ENCODE measurements at places on chromosomes 1 and 21.
A peak's percentile ranks its signal among the peaks of the same experiment; 100 is the strongest.

GRCh38 chr1:11579506-11579905 lies 74.7 kb downstream of the FBXO2 start:
- no peak for DNase-seq

DNA sequence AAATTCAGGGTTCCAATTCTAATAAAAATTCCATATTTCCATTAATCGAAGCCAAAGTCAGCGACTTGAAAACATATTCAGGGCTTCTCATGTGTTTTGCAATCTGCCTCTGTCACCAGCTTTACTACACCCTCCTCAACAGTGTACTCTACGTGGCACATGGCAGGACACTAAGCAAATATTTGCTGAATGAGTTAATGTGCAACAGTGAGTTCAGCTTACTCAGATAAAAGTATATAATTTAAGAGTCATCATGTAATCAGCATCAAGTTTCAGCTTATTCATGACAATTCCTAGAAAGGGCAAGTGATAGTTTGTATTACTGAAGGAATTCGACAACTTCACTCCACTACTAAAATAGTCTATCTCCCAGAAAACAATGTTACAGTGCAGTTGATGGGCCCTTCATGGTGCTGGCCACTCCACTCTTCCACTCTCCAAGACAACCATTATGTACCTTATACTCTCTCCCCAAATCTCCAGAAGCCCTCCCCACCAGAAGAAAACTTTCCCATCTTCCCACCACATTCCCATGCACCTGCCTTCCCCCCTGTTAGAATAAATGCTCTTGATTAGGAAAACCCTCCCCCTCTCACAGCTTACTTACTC lies 97.3 kb downstream of the TTLL7 start:
- no peak for DNase-seq

- DNase-seq, result no peak
Measured at GRCh38 chr1:242427519-242427918, 97.0 kb downstream of the PLD5 start.

- peak; percentile 71 for DNase-seq
Measured at GRCh38 chr21:42107881-42108553, 36.9 kb downstream of the UMODL1 start.

DNA sequence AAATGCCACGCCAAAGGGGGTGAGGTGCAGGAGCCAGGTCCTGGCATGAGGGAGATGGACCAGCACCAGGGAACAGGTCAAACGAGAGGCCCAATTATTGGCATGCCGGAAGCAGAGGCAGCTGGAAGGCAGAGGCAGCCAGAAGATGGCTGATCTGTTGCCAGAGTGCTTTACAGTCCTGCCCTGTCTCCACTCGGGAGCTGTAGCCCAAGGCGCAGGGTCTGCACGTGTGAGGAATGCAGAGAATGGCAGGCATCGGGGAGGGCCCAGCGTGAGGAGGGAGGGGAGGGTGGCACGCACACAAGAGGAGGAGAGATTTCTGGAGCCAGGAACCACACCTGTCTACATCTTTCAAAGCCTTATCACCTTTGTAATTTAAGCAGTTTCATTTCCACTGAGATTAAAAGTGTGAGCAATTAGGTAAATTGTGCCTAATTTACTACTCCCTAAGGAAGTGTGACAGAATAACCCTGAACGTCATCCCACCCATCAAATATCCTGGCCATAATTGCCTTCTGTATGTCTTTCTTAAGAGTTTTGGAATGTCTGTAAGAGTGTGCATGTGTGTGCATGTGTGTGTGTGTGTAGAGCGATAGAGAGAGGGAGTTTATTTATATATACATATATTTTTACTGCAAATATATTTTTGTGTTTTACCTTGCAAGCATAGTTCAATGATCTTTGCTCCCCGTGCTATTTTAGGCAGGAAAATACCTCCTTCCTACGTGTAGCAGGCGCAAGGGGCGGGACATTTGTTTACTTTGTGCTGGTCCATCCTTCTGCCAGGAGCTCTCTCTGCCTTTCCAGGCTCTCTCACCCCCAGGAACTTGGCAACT lies 125.5 kb upstream of the SERBP1 start:
- DNase-seq, result no peak

- DNase-seq, result no peak
Measured at GRCh38 chr1:187517546-187517945, 688.8 kb downstream of the PLA2G4A start.

DNA sequence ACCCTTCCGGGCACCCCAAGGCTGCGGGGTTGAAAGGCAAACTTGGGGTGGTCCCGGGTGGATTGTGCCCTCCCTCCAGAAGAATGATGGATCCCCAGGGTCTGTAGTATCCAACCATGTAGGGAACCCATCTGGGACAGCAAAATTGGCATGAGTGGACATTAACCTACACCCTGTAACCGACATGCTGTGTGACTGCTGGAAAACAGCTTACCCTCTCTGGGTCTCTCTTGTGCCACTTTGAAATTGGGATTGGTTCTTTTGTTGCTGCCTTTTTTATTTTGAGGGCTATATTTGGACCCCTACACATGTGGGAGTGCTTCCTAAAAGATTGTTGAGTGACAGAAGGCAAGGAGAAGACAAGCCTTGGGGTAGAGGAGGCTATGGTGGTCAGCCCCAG lies 19.5 kb downstream of the PADI1 start:
- no peak for DNase-seq

GRCh38 chr1:74508449-74508848 lies 4.0 kb downstream of the LRRC53 start:
- no peak for DNase-seq

- no peak for DNase-seq
Measured at GRCh38 chr1:6052543-6053205, 7.0 kb downstream of the KCNAB2 start.

DNA sequence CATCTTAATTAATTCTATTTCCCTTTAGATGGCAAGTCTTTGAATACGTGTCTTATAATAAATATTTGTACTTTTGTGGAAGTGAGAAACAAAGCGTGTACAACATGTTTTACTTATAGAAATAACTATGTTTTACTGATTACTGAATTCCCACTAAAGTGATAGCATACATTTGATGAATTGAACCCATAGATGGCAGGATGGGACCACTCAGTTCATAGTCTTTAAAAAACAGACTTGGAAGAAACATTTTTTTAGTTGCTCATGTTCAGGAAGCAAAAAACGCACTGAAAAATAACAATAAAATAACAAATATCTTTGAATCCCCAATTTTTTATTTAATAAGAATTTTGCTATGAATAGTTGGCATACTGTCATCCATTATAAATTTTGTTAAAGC lies 507.1 kb upstream of the ZRANB2 start:
- DNase-seq, result no peak

DNA sequence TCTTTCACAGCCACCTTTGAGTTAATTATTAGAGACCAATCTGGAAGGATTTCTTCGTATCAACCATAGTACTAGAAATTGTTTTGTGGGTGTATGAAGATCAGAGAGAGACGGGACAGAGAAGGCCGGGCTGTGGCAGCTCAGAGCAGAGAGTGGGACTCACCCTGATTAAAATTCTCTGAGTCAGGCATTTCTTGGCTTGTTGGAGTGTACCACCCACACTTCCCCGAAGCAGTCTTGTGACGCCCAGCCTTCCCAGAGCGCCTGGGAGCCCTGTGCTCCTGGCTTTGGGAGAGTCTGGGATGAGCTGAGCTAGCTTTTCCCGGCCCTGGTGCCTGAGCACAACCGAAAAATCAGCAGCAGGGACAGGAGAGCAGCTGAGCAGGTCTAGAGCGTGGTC lies 19.4 kb downstream of the PLEKHM2 start:
- DNase-seq, result no peak

GRCh38 chr1:98674075-98674781 lies 12.7 kb downstream of the SNX7 start:
- DNase-seq, result no peak

DNA sequence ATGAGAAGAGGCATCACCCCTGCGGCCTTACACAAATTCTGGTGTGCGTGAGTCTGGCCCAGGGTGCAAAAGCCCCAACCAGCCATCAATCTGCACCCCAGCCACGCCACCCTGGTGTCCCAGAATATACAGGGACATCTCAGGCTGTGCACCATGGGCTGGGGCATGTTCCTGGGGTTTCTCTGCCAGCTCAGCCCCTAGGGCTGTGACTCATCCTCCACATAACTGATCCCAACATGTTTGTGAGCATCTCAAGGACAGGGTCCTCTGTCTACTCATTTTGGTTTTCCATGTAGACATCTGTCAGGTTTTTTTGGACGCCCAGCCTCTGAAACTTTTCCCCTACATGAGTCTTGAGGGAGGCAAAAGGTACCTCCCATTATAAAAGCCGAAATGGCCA lies 511 bp downstream of the ZNF683 start:
- DNase-seq, result no peak

GRCh38 chr1:158809862-158810261 lies 21.3 kb upstream of the MNDA start:
- DNase-seq, result peak; percentile 24

- DNase-seq, result no peak
Measured at GRCh38 chr1:86105533-86105866, 51.1 kb downstream of the COL24A1 start.

DNA sequence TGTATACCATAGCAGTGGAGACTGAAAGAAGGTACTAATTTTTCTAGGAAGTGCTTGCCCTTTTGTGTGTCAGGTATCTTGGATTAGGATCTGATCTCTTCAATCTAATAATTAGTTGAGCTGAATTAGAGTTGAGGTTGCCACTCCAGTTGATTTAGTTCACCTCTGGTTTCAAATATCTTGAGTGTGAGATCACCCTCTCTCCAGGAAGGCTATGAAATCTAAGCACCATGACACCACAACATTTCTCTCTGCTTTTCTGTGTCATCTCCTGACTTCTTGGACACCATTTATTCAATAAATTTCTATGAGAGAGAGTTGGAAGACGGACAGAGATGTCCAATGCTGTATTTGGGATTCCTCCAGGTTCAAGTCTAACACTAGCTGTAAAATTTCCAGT lies 212.8 kb downstream of the DYRK1A start:
- no peak for DNase-seq

GRCh38 chr1:178768423-178768822 lies 43.4 kb downstream of the RALGPS2 start:
- peak; percentile 24 for DNase-seq

DNA sequence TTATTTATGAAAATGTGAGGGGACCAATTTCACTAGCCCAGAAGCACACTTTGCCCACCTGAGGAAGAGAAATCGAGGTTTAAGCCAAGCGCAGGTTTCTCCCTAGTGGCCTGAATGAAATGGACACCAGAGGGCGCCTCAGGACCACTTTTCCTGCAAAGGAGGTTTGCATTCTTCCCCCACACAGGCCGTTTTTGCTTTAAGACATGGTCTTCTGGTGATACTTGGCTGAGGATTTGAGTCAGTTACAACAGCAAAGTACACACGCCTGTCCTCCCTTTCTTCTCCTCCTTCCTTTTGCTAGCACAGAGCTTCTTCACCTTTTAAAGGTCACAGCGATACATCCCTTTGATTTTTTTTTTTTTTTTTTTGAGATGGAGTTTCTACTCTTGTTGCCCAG lies 5.4 kb downstream of the PLA2G2E start:
- DNase-seq, result peak; percentile 45

- no peak for DNase-seq
Measured at GRCh38 chr1:8908388-8909151, 30.1 kb upstream of the ENO1 start.

- DNase-seq, result peak; percentile 73
Measured at GRCh38 chr1:43881415-43881814, 52.2 kb upstream of the ARTN start.

GRCh38 chr1:231465051-231465450 lies 43.0 kb upstream of the EGLN1 start:
- no peak for DNase-seq

- DNase-seq, result peak; percentile 61
Measured at GRCh38 chr1:206684478-206685333, at the start of gene MAPKAPK2. Gene MAPKAPK2 (plus strand): TSS chr1:206684905. CDS start chr1:206685230, 325 bp downstream.

- no peak for DNase-seq
Measured at GRCh38 chr1:235640580-235640979, 9.0 kb downstream of the GNG4 start.

- no peak for DNase-seq
Measured at GRCh38 chr1:246418565-246419312, 88.3 kb downstream of the SMYD3 start.

DNA sequence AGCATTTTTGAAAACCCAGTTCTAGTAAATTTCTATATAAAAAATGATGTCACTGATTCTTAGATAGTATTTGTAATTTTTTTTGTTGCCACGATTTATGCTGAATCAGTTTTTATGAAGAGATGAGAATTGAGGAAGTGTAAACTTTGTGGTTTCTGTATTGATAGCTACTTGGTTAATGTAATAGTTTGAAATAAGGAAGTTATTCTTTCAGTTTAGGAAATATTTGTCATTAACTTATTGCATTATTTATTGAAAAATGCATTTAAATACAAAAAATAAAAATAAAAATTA lies 97.8 kb downstream of the ZFYVE9 start:
- no peak for DNase-seq

DNA sequence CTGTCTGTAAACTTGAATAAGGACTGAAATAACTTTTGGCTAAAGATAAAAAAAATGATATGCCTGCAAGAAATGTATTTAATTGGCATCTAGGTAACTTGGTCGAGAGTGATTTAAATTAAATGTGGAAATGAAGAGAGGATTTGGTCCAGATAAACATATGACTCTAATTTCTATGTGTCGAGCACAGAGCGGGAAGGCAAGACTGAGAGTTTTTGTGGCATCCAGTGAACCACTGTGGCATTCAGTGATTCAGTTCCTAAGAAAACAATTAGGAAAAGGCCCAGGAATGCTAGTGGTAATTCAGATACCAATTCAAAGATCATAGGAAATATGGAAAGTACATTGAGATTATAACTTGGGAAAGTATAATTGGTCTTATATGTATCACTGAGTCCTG lies 39.6 kb downstream of the PDE4B start:
- no peak for DNase-seq

DNA sequence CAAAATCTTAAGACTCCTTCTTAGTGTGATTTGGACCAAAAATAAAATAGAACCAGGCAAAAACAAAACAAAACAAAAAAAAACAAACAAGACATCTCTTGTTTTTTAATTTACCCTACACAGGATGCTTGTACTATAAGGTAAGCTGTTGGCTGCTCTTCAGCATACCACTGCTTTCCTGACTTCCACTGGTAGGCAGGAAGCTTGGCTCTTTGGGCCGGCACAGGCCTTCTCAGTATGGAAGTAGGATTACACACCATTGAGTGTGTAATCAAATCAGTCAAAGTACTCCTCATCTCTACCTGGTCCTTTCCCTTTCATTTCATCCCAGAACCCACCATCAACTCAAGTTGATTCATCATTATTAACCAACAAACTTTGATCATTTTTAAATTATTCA lies 61.9 kb upstream of the RGS1 start:
- DNase-seq, result no peak

DNA sequence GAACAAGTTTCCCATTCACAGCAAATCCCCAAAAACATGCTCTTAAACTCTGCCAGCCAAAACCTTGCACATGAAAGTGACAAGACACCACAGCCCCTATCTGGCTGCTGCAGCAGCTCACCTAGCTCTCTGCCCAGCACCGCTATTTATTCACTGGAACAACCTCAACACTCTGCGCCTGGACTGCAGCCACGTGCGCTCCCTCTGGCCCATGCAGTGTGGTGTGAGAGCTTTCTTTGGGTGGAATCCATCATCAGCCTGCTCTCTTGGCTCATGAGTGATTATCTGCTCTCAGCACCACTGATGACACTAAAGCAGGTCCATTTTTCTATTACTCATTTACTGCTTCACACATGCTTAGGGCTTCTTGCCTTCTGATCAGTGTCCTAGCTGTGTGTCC lies 11.4 kb downstream of the KCNJ6 start:
- no peak for DNase-seq

Measured in GDM1 (cell line).